NCI-H2081 treated with DMSO at 0.1 percent for 48 hours (cell line): ENCODE measurements at places on chromosomes 5 and 9.

DNA sequence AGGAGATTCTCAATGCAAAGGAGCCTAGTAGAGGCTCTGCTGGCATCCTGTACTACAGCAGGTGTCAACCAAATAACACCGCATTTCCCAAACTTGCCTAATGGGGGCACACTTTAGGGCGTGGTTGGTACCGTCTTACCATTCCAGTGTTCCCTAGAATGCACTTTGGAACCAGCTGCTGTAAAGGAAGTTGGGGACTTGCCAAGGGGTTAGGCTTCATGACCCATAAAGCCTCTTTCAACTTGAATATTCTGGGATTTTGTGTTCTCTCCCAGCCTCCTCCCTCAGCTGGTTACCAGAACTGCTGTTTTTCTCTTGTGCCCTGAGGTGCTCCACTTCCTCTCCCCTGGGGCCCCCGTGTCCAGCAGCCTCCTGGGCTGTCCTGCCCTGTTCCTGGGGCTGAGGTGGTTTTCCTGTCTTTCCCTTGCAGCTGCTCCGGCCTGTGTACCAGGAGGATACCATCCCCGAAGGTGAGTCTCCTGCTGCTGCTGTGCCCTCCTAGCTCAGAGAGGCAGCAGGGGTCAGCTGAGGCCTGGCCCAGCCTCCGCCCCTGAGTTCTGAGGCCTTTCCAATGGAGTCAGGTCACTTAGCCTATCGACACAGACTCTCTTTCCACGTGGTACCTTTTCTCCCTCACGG is 44.7 kb downstream of the RGS3 start:
- no peak for DNase-seq

GRCh38 chr9:127241354-127241753 is 23.2 kb upstream of the GARNL3 start:
- DNase-seq: no peak

- no peak for DNase-seq
These were observed 164.4 kb downstream of the KDM4C start for GRCh38 chr9:6922124-6922676.

GRCh38 chr5:36744773-36745589 is 131.6 kb upstream of the NIPBL start:
- peak; percentile 11 for DNase-seq

DNA sequence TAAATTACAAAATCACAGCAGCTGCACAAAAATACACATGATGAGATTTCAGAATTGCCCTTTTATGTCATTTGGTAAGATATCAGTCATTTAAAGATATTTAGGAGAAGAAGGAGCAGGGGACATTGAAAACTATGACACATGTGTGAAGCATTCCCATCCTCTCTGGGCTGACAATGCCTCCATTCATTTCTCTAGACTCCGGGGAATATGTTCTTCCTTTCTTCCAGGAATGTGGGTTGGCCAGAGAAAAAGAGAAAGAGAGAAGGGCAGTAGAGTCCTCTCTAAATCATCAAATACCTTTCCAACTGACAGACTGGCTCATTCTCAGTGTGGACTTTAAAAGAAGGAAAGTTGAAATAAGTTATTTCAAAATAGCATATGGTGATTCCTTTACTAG is 205.6 kb upstream of the ADAMTSL1 start:
- no peak for DNase-seq

- no peak for DNase-seq
These were observed 39.1 kb downstream of the OXCT1 start for GRCh38 chr5:41831155-41831554.

- no peak for DNase-seq
These were observed 22.0 kb downstream of the HINT1 start for GRCh38 chr5:131142970-131143617.

DNA sequence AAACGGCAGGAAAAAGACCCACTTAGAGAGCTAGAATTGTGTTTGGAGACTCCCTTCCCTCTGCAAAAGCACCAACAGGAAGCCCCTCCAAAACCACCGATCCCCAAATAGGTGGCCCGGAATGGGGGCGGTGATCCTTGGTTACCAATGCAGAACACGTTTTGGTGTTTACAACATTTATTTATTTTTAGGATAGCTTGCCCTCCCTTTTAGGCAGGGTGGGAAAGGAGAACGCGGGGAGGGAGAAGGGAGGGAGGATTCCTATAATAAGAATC is 579 bp upstream of the NTRK2 start:
- no peak for DNase-seq

GRCh38 chr5:10125116-10125515 is 124.6 kb downstream of the ATPSCKMT start:
- no peak for DNase-seq

DNA sequence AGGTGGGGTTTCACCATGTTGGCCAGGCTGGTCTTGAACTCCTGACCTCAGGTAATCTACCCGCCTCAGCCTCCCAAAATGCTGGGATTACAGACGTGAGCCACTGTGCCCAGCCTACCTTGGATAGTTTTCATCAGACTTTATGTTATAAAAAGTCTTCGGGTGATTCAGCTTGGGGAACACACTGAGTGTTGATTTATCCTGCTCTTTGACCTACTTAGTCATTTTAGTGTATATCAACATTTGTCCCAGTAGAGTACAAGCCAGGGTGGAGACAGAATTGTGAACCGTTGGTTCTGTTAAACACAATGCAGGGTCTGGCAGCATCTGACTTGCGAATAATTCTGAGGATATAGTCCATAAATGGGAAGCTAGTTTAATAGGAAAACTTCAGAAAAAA is 39.7 kb downstream of the NFX1 start:
- DNase-seq: no peak

GRCh38 chr5:115685490-115685889 is 59.7 kb upstream of the TMED7 start:
- DNase-seq: no peak

DNA sequence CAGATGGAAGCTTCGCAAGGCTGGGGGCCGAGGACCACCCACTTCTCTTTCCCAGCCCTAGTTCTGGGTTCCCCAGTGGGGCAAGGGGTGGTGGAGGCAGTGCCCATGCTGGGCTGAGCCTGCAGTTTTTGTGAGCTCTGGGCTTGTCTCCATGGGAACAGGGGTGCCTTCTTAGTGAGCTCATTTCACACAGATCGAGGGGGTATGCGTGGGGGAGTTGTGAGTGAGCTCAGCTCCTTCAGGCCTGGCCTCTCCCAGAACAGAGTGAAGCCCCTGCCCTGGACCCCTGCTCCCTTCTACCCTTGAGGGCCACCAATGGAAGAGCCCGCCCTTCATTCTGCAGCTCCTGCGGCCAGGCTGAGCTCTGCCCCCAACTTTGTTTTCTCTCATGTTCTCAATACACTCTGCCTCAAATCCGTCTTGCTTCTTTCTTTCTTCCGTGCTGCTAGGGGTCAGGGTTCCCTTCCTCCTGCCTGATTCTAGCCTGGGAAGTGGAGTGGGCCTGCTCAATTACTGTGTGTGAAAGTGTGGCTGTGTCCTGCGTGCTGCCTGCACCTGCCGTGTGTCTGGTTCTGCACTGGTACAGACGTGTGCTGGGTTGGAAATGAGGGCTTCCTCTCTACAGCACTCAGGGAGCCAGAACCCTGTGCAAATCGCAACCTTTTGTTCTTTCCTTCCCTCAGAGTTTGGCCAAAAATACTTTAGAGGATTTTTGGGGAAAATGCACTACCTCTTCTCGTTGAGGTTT is 9.0 kb upstream of the MYOZ3 start:
- DNase-seq: no peak

GRCh38 chr9:120571443-120572257 is 8.3 kb downstream of the CDK5RAP2 start:
- DNase-seq: no peak

DNA sequence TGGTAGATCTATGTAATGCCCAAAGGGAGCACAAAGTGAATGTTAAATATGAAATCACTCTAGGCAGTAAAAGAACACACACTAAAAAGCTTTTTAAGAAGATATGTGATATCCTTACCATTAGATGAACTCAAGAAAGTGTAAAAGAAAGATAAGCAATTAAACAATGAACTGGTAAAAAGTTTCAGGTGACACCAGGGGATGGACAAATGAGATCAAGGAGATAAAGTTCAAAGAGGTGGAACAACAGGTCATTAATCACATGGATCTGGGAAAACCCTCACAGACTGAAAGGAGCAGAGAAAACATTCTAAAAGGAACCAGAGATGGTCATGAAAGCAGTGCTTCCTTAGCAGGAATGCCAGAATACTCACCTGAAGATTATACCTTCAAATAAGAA is 40.7 kb downstream of the LHFPL2 start:
- DNase-seq: no peak

- no peak for DNase-seq
These were observed 105.7 kb upstream of the RANBP3L start for GRCh38 chr5:36407396-36407795.

- DNase-seq: no peak
These were observed 71.6 kb downstream of the GCNT1 start for GRCh38 chr9:76530458-76531110.

DNA sequence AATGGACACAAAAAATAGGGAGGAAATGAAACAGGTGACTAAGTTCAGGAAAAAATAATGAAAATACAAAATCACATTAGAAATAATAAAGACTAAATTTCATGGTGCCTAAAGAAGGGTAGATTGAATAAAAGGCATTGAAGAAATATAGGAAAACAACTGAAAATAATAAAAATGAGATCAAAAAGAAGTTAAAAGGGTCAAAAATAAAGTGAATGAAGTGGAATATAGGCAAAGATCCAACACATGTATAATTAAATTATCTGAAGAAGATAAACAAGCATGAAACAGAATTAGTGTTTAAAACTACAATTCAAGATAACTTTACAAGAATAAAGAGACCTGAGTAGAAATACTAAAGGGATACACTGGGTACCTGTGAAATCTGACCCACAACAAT is 87.6 kb downstream of the SUSD1 start:
- DNase-seq: no peak

- DNase-seq: no peak
These were observed 78.9 kb downstream of the FAM170A start for GRCh38 chr5:119708076-119708790.

DNA sequence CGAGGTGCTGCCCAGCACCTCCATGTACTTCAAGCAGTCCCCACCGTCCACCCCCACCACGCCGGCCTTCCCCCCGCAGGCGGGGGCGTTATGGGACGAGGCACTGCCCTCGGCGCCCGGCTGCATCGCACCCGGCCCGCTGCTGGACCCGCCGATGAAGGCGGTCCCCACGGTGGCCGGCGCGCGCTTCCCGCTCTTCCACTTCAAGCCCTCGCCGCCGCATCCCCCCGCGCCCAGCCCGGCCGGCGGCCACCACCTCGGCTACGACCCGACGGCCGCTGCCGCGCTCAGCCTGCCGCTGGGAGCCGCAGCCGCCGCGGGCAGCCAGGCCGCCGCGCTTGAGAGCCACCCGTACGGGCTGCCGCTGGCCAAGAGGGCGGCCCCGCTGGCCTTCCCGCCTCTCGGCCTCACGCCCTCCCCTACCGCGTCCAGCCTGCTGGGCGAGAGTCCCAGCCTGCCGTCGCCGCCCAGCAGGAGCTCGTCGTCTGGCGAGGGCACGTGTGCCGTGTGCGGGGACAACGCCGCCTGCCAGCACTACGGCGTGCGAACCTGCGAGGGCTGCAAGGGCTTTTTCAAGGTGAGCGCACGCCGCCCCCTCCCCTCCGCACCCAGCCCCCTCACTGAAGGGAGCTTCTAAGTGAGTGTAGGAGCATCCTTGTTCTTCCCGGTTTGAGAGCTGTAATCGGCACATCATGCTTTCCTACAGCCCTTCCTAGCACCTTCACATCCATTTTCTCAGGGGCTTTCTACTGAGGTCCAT is 6.9 kb downstream of the NR4A3 start:
- DNase-seq: no peak

DNA sequence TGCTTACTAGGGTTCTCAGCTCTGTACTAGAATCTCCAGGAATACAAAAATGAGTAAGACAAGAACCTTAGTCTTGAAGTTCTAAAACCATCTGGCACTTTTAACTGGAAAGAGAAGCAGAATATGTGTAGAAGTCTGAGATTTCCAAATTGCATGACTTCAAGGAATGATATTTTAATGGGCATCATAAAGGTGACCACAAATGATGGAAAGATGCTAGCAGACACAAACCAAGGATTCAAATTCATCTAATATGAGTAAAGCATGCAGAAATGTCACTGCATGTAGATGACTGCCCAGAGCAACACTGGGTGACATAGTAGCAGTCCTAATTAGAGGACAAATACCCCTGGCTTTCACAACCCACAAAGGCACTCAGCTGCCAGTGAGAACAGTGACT is 117.2 kb downstream of the RPS23 start:
- no peak for DNase-seq

GRCh38 chr5:65674749-65675148 is 47.2 kb downstream of the SGTB start:
- DNase-seq: no peak

DNA sequence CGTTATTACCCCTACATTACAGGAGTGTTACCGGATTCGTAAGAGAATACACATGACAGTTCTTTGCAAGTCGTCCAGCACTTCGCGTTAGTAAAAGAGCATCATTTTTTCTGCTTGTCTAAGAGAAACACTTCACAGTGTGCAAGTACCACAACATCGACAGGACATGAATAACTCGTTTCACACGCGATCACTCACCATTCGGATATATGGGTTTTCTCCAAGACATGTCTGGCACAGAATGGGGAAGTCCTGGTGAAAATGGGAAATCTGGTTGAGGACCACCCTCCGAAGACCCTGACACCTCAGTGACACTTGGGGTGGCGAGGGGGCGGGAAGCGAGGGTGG is 642 bp downstream of the RBM22 start:
- DNase-seq: no peak

DNA sequence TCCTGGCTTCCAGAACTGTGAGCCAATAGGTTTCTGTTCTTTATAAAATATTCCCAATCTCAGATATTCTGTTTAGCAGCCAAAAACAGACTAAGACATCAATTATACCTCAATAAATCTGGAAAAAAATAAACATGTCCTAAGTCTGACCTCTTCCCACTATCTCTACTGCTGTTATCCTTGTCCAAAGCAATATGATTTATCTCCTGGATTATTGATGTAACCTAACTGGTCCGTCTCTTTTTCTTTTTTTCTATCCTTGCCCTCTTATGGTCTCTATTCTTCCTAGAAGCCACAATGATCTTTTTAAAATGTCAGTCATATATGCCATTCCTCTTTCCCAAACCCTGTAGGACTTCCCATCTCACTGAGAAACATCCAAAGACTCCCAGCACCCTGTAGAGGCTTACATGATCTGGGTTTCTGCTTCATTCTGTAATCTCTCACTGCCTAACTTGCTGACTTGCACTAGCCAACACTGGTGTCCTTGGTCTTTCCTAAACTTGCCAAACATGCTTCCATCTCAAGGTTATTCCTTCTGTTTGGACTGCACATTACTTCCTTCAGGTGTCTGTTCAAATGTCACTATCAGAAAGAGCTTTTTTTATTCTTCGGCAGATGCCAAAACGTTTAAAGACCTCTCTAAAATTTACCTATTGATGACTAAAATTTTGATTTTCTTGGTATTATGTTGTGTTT is 13.1 kb downstream of the FOCAD start:
- DNase-seq: no peak

DNA sequence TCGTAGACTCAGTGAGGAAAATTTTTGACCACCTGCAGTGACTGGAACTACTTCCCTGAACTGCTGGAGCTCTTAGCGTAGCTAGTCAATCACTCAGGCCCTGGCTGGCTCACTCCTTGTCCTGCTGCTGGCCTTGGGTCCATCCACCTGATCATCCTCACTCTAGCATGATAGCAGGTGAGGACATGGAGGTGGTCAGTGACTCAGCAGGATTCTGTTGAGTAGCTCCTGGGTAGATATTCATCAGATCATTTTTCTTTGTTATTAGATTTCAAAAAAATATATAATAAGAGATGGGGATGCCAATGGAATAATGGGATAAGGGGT is 25.0 kb upstream of the SEMA4D start:
- DNase-seq: no peak
